ENCODE measurements at places on chromosomes 2 and 18.

- no peak for DNase-seq
Measured at GRCh38 chr2:6392966-6393365, 472.7 kb downstream of the CMPK2 start.

GRCh38 chr2:134401081-134401497, 147.2 kb downstream of the MGAT5 start:
- no peak for DNase-seq

DNA sequence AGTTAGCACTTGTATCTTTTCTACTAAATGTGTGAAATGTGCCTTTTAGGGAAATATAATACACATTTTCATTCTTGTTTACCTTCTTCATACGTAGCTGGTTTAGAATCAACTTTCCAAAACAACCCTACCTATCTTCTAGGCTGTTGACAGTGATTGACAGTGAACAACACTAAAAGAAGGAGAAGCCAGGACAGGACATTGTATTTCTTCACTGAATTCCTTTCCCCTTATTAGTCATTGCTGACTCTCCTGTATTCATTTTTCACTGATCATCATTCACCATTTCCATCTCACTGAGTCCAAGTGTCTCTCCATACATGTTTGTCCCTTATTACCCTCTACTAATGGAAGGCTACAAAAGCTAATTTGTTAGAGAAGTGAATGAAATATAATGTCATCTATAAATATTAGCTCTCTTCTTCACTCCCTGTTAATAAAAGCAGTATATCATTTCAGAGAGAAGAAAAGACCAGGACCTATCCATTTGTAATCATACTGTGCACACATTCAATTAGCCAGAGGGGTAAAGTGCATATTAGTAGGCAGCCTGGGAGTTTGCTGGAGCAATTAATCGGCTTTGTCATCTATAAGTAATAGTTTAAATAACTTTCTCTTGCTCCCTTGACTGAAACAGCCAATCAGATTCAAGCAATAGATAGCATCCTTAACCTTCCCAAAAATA, 192.5 kb upstream of the FOSL2 start:
- no peak for DNase-seq

- DNase-seq = no peak
Measured at GRCh38 chr2:215328066-215328465, 16.2 kb downstream of the ATIC start.
